ENCODE measurements at places on chromosomes 13 and 19.

DNA sequence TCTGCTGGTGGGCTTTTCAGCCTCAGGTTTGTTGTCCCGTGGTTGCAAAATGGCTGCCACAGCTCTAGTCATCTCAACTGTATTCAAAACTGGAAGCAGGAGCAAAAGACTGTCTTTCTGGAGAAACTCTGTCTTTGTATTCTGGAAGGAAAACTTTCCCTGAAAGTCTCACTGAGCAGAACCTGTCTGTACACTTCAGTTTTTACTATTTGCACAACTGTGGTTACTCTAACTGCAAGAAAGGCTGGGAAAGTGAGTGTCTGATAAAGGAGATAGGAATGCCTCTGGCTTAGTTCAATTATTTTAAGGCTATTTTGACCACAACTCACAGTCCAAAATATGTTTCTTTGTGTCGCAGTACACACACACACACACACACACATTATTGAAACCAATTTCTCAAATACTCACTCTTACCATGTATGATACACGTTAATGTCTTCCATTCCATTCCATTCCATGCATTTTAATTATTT is 49.7 kb upstream of the EHD2 start:
- DNase-seq = no peak

- no peak for DNase-seq
Observed at GRCh38 chr13:27806744-27807387, 14.6 kb downstream of the GSX1 start.

DNA sequence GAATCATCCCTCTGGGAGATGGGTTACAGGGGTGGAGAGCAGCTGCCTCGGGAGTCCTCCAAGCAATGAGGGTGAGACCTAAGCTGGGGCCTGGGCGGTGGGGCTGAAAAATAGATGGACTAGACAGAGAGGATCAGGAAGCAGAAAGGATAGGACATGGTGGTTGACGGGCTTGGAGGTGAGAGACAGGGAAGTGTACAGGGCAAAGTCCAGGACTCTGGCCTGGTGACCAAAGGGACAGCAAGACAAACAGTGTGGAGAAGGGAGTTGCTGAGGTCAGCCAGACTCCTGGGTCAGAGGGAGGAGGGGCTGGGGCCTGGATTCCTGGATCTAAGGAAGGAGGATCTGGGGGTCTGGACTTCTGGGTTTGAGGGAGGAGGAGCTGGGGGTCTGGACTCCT is 5.5 kb downstream of the PHLDB3 start:
- no peak for DNase-seq

DNA sequence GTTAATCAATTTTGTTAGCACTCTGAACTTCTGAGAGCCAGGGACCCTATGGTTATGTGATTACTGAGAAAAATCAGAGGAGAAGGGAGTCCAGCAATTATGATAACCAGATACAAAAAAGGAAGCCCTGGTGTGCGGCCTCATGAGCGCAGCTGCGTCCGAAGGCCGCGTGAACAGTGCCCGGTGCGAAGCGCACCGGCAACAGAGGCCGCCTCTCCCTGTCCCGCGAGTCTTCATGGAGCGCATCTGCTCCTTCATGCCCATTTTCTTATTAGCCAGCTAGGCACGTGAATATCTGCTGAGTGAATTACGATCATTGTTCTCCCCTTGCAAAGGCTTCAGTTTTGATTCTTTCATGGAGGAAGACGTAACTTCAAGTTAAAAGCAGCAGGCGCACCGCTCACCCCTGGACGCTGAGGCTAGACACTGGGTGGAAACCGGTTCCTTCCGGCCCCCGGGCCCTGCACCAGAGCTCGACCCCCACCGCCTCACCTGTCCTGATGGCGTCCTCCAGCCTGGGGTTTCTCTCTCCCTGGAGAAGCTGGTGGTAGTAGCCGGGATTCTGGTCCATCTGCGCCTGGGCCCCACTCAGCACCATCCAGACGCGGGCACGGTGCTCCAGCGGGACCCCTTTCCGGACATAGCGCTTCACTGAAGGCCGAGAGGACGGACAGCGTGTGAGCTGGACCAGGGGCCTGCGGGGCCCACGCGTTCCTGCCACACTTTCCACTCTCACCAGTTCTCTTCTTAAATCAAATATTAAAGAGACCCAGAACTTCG is 8.9 kb downstream of the GRTP1 start:
- DNase-seq = no peak

- no peak for DNase-seq
Observed at GRCh38 chr19:17296273-17296672, 7.0 kb downstream of the ABHD8 start.

- DNase-seq = no peak
Observed at GRCh38 chr19:10816691-10817090, 19.3 kb downstream of the TMED1 start.

DNA sequence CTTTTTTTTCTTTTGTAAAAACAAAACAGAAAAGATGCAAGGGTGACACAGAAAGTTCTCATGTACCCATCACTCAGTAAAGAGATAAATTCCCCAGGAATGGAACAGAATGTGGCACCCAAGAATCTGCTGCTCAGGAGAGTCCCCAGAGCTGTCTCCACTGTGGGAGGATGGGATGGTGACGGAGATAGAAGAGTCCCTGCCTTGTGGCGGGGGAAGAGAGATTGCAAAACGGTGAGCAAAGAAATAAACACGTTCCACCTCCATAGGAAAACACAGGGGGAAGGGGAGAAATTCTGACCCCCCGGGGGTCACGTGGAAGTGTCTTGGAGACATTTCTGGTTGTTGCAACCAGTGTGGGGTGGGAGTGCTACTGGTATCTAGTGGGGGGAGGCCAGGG is 76.4 kb downstream of the INSR start:
- DNase-seq = no peak

GRCh38 chr19:17772172-17772571 is 20.9 kb downstream of the FCHO1 start:
- DNase-seq = no peak

GRCh38 chr13:64428196-64428595 is 2801.9 kb downstream of the PCDH9 start:
- DNase-seq = no peak

GRCh38 chr13:113427562-113428468 is 25.5 kb downstream of the ADPRHL1 start:
- peak; percentile 34 for DNase-seq
